Heart right ventricle (tissue), 16 donors: ENCODE measurements at places on chromosomes 3 and 15. TPM values are rescaled to one million over a fixed set of nuclear protein-coding genes. Genes with fewer than 3 reads are reported as not detected.

Gene PROS1
- 17.2 TPM for polyA plus RNA-seq

Gene PLCH1
- polyA plus RNA-seq: 1.2 TPM

Gene GOLGA8O
- polyA plus RNA-seq: 0.14 TPM

Gene SLC38A3
- 11.8 TPM for polyA plus RNA-seq

Gene ITIH4
- polyA plus RNA-seq: 1.5 TPM

DNA sequence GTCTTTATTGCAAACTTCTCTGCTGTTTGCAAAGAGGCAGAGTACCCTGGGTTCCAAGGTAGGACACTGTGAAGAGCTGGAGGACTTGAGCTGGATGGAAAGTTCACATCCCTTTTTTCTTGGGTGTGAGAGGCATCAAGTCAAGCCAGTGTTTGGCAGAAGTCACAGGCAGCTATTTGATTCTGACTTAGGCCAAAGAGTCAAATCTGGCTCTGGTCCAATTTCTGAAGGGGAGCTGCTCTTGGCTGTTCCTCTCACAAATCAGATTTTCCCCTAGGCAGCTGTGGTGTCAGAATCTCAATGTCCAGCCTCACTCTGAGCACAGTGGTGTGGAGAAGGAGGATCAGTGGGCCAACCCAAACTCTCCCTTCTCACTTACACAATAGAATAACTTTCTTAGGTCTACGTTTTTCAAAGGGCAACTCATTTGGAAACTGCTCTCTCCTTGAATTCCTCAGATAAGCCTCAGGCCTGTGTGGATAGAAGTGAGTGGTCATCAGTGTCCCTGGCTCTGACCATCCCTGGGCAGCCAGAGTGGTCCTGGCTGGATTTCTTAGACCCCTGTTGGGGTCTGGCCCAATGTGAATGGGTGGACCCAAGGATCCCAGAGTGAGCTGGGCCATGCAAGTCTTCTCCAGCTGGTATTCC is 18.2 kb upstream of the AMOTL2 start:
- peak; percentile 68 for DNase-seq

DNA sequence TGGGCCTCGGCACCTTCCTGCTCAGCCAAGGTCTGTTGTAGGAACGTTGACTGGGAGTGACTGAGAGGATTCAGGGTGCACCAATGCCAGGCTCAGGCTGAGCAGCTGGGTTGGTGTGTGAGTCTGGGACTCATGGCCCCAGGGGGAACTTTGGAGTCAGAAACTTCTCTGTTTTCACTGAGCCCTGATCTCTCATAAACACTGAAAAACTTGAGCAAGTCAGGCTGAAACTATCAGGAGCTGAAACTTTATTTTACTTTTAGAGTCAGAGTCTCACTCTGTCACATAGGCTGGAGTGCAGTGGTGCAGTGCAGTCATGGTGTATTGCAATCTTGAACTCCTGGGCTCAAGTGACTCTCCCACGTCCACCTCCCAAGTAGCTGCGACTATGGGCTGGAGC is 3.0 kb downstream of the TRAK1 start:
- DNase-seq: no peak

GRCh38 chr3:72721683-72722381 is 126.4 kb downstream of the SHQ1 start:
- no peak for DNase-seq

DNA sequence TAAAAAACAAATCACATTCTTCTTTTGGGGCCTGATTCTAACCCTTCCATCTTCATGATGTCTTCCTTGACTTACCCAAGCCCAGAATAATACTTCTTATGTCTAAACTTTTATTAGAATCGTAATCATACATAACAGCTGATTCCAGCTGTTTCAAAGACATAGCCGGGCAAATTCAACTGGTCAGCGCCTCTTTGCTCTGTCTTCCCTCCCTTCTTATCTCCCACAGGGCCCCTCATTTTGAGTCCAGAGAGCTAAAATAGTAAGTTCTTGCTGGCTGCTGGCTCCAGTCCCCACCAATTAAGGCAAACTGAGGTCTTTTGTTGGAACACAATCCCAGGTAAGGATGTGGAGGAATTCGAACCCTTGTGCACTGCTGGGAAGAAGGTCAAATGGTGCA is 108.6 kb downstream of the ADCY5 start:
- no peak for DNase-seq

- DNase-seq: no peak
These were observed 342.5 kb upstream of the NR2F2 start for GRCh38 chr15:95987886-95988573.

- DNase-seq: no peak
These were observed 34.6 kb upstream of the XCR1 start for GRCh38 chr3:46061887-46062286.

DNA sequence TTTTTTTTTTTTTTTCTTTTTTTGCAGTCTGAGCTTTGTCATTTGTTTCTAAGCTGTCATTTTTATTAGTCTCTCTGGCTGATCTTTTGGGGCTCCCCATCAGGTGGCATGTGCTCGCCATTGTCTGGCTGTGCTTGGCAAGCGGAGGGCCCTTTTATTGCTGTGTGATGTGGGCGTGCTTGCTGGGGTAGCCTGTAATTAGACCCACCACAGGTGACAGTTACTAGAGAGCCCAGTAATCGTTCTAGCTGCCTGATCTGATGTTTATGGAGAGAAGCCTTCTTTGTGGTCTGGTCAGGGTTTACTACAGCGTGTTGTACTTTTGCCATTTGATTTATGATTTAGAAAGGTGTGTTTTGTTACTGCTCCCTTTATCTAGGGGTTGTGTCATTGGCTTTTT is 179.9 kb downstream of the MCTP2 start:
- no peak for DNase-seq

GRCh38 chr3:75015280-75015679 is 400.8 kb upstream of the CNTN3 start:
- no peak for DNase-seq

DNA sequence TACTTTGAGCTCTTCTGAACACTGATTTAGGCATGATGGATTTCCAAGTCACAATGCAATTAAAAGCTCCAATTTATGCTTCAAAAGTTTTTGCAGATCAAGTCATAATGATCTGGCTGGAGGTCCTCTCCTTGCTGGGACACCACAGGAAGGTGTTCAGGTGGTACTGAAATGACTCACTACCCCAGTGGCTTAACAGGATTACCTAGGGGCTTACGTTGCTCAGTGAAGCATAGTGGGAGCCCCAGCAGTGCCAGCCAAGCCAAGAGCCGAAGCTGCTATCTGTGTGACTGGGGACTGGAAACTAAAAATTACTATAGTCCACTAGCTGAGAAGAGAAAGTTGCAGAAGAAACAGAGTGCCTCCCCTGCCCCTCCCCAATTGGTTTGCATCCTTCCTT is 110.1 kb upstream of the LPP start:
- DNase-seq: no peak

DNA sequence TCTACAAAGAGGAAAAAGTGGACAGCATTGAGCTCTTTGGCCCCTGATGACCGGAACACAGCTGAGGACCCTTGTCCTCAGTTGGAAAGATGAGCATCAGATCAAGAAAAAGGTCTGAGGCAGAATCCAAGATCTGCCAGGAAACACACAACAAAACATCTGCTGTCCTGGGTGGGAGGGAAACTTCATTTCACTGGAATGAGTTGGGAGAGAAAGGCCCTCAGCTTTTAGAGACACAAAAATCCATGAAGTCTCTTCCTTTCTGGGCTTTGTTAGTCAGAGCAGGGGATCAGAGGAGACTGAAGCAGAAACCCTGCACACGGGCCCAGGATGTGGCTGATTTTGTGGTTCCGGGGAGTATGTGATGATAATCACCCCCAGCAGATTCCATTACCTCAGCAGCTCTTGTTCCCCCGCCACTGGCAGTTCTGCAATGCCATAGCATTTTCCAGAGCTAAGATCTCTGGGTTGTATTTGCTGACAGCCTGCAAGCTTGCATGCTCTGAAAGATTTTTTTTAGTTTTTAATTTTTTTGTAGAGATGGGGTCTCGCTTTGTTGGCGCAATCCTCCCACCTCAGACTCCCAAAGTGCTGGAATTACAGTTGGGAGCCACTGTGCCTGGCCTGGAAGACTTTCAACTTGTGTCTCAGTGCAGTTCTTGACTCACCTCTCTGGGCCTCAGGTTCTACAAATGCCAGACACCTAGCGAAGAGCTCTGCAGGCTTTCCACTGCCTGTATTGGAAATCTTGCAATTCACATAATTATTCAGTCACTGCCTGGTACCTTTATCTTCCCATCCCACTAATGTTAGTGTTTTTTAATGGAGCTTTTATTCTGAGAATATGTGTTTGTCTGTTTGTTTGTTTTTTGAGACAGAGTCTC is 5.8 kb upstream of the TATDN2 start:
- no peak for DNase-seq
